Astrocyte (in vitro differentiated cells and primary cell): ENCODE measurements at places on chromosomes 13 and 19.
A peak's percentile ranks its signal among the peaks of the same experiment; 100 is the strongest.

GRCh38 chr19:29620931-29621351, 14.9 kb downstream of the POP4 start:
- no peak for DNase-seq

- no peak for DNase-seq
These were observed 81.7 kb upstream of the ABCC4 start for GRCh38 chr13:95382916-95383315.

- DNase-seq = no peak
These were observed 27.1 kb downstream of the MEGF8 start for GRCh38 chr19:42352301-42353259.

- DNase-seq = no peak
These were observed 46.8 kb downstream of the TEX26 start for GRCh38 chr13:30978981-30979956.

- DNase-seq = peak; percentile 16
These were observed 289.2 kb downstream of the KLF12 start for GRCh38 chr13:73844986-73845385.

DNA sequence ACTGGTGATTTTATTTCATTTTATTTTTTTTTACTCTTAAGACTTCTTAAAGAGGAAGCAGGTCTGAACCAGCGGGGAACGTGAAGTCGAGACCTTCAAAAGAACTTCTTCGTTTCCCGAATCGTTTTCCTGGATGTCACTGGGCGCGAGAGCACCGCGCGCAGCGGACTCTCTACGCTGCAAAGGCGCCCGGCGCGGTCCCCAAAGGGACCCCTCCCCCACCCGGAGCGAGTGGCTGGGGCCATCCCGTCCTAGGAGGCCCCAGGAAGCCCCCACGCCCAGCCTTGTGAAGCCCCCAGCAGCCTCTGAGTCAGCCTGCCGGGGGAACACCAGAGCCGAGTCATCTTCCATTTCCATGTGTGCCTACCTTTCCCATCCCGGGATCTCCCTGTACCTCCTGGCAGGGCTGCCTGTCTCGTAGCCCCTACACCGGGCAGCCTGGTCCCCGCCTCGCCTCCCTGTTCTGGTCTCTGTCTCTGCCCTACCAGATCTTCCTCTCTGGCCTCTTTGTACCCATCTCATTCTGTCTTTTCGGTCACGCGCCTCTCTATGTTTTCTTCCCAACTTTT, 608 bp downstream of the CD70 start:
- DNase-seq = no peak

GRCh38 chr19:55669418-55670279, 5.4 kb upstream of the EPN1 start:
- no peak for DNase-seq

GRCh38 chr19:53818756-53819155, 5.4 kb downstream of the NLRP12 start:
- no peak for DNase-seq

DNA sequence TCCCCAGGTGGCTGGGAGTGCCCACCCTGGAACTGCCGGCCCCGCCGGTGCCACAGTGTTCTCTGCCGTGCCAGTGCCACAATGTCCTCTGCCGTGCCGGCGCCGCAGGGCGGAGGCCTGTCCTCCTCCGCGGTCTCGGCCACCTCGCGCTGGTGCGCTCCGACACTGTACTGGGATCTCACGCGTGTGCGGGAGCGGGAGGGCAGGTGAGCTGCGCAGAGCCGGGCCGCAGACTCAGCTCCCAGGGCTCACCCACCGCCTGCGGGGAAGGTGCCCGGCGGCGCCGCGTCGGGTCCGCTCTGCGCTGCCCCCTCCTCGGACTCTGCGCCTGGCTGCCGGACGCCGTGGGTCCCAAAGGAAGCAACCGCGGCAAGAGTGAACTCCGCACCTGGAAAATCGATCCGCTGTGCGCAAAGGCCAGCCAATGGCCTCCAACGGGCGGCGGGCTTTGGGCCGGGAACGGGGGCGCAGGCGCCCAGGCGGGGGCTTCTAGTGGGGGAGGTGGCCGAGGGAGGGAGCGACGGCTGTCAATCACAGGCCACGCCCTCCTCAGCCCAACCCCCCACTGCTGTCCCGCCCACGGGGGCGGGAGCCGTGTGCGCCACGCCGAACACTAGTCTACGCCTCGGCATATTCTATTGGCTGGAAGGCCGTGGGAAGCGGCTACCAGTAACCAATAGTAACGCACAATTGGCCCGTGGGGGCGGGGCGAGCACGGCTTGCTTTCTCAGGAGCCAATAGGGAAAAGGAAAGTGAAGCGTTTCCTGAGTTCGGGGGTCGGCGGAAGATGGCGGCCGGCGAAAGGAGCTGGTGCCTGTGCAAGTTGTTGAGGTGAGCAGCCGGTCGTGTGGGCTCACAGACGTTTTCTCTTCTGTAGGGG, at the start of gene ALG11:
Gene ALG11, plus strand, starts transcription at position 767 of the 880 bp plus-strand sequence. Its CDS starts 21 bp downstream, at position 788.
- DNase-seq = peak; percentile 91

- DNase-seq = no peak
These were observed 88.5 kb upstream of the SIAH3 start for GRCh38 chr13:45940061-45940460.

GRCh38 chr13:60492187-60492586, 95.2 kb downstream of the TDRD3 start:
- DNase-seq = no peak
